ENCODE measurements at places on chromosomes 3 and 15.

GRCh38 chr3:152151216-152151876 is 117.4 kb upstream of the MBNL1 start:
- no peak for DNase-seq

DNA sequence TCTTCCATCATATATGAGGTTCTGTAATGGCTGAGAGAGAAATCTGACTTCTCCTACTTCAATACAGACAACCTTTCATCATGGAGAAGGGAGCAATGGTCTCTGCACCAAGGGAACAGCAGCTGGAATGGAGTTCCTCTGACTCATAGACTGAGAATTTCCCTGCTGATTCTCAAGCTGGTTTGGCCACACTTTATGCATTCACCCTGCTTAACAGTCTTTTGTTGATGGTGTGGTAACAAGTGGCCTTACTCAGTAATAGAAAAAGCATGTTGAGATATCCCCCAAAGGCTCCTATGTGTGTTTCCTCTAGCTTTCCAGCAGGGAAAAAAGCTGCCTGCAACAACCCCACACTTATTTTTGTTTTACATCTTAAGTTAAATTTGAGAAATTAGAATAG is 138.1 kb downstream of the GREM1 start:
- no peak for DNase-seq

DNA sequence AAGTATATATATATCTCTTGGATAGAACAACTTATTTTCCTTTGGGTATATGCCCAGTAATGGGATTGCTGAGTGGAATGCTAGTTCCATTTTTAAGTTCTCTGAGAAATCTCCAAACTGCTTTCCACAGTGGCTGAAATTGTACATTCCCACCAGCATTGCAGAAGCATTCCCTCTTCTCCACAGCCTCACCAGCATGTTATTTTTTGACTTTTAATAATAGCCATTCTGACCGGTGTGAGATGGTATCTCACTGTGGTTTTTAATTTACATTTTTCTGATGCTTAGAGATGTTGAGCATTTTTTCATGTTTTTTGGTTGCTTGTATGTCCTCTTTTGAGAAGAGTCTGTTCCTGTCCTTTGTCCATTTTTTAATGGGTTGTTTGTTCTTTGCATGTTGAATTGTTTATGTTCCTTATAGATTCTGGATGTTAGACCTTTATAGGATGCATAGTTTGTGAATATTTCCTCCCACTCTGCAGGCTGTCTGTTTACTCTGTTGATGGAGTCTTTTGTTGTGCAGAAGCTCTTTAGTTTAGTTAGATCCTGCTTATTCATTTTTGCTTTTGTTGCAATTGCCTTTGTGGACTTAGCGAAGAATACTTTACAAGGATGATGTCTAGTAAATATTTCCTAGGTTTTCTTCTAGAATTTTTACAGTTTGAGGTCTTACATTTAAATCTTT is 82.7 kb upstream of the NR2F2 start:
- DNase-seq = no peak

GRCh38 chr15:27842526-27842925 is 256.6 kb downstream of the OCA2 start:
- no peak for DNase-seq

- no peak for DNase-seq
Measured at GRCh38 chr3:192870822-192871221, 46.8 kb downstream of the MB21D2 start.

DNA sequence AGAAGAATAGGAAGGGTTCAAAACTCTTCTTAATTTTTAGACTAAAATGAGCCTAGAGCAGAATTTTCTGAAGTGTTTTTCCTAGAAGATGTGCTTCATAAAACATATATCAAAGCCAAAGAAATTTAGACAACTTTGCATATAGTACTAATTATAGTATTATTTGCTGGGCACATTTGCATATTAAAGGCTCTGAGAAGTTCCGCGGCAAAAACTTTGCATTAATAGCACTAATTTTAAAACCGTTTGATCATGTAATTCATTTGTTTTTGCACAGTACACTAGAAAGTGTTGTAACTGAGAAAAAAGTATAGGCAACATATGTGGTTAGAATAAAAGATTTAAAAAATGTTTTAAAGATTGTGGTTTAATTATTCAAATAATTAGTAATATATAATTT is 412.0 kb upstream of the NR2F2 start:
- no peak for DNase-seq

- DNase-seq = no peak
Measured at GRCh38 chr3:197249542-197249941, 48.9 kb downstream of the DLG1 start.

DNA sequence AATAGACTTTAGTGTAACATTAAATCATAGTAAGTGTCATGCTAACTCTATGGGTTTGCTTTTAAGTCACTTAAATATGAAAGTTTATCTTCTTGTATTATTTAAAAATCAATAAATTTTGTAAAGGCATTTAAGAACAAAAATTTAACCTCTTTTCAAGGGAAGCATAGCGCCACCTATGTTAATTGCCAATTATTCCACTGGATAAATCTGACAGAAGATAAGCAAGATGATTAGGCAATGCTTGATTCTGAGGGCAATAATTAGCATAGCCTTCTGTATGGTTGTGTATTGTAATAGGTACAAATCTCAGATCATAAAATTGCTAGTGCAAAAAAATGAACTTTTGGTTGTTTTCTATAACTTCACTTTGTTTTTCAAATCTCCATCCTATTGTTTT is 560.1 kb downstream of the GRM7 start:
- DNase-seq = no peak

DNA sequence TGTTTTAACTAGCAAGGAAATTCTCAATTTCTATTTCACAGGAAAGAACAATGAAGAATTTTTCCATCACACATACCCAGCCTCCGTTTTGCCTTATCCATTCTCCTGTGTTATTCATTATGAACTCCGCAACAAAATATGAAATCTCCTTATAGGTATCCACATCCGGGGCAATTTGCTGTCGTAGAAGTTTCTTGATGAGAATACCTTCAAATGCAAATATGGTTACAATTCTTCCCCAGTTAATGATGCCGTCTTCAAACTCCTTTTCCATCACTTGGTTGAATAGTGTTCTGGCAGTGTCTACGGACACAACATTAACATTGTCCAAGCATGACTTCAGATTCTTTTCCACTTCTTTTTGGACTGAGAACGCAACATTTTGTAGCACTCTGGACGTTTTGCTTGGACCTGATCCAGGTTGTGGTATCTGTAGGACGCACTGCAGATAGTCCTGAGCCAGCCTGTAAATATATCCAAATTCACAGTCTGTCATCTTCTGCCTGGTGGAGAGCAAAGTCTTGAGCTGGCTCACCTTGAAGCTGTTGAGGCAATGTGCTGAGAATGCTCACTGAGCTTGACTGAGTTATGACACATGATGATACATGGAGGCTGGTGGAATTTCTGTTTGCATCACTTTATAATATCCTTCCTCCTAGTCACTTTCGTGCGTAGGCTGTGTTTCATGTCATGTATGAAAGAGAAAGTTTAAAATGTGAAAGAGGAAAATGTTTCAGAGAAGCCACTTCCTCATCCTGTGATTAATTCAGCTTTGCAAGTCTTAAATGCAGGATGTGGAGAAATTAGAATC is at the start of gene BCL2A1:
TSS of gene BCL2A1 (minus strand) at position 573 of the 811 bp plus-strand sequence. CDS start at position 496, 77 bp downstream.
- DNase-seq = peak; percentile 56

GRCh38 chr15:97947465-97948260 is 12.8 kb upstream of the ARRDC4 start:
- DNase-seq = no peak

DNA sequence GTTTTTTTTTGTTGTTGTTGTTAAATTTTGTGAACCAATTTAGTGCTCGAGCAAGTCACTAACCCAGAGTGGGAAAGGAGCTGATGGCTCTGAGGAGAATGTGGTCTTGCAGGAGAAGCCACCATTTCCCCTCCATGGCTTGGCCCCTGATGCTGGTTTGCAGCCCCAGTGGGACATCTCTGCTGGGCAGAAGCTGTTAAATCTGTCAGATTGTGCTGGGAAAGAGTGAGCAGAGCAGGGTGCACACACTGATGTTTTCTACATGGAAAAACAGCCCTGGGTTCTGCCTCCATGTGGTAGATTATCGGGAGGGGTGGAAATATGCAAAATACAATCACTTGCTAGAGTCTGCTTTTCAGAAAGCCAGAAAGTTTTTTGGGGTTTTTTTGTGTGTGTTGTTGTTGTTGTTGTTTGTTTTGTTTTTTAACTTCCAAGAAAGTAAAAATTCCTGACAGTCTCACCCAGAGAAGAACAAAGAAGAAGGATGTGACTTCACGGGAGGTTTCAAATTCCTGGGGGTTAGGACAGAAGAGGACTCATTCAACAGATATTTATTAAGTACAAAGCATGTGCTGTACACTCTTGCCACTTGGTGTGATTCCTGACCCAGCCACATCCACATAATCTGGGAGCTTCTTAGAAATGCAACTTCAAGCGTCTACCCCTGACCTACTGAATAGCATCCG is 133.7 kb downstream of the FOXB1 start:
- DNase-seq = no peak

GRCh38 chr15:60999771-61000170 is 229.3 kb downstream of the RORA start:
- DNase-seq = no peak

GRCh38 chr15:39074341-39074985 is 506.4 kb upstream of the THBS1 start:
- DNase-seq = no peak

DNA sequence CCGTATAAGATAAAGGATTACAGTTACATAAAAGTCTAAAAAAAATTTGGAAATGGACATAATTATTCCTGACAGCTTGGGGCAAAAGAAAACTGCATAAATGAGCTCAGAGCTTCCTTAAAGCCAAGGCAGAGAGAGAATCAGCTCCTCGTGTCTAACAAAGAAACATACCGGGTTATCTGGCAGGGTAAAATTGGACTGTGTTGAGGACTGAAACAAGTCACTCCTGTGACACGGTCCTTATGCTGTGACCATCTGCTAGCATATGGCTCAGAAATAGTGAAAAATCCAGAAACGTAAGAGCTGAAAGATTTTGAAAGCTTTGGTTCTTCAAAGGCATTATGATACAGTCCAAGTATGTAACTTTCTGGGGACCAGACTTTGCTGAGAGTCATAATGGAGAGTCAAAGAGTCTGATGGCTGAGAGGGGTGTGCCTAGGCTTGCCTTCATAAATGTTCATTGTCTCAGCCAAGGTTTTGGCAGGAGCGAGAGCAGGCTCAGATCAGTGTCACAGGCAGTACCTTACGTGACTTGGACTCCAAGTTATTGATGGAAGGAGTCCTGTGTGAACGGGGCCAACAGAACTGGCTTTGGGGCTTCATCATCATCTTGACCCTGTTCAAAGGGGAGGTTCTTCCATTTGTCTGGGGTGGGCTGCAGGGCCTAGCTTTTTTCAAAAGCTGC is 12.5 kb downstream of the MAP6D1 start:
- DNase-seq = no peak

DNA sequence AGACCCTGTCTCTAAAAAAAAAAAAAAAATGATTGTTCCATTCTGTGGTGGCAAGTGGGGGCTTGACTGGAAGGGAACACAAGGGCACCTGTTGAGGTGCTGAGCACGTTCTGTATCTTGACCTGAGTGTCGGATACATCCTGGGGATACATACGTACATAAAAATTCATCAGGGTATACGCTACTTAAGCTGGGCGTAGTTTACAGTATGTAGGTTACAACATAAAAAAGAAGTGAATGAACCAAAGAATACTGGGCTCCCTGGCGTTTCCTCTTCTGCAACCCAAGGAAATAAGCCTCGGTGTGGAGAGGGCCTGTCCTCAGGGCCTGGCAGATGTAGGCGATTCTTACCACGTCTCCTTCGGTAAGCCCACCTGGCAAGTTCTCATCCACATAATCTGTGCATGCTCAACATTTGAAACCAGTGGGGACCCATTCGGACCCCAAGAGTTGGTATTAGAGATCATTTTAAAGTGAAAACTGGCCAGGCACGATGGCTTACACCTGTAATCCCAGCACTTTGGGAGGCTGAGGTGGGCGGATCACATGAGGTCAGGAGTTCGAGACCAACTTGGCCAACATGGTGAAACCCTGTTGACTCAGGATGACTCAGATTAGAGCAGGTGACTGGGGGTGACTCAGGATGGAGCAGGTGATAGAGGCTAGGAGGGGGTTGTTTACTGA is 5.1 kb upstream of the MUC20 start:
- DNase-seq = no peak

DNA sequence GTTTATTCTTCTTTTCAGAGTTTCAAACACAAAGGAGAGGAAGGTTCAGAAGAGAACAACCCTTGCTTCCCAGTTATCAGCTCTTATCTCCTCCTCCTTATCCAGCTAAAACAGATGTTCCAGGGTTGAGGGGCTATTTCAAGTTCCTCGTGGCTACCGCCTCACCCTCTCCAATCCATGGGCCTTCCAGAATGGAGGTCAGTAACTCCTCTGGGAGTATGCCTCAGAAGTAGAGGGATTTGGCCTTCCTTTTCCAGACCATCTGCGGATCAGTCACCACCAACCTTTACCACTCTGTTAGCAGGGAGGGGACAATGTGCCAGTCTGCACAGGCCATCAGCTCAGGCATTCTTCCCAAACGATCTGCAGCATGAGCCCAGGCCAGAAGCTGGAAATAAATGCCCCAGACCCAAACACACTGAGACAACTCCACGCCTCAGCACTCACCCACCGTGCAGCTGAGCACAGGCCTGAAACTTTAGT is 14.8 kb downstream of the HTR3C start:
- no peak for DNase-seq

GRCh38 chr3:57582474-57583168 is 14.5 kb downstream of the ARF4 start:
- no peak for DNase-seq

DNA sequence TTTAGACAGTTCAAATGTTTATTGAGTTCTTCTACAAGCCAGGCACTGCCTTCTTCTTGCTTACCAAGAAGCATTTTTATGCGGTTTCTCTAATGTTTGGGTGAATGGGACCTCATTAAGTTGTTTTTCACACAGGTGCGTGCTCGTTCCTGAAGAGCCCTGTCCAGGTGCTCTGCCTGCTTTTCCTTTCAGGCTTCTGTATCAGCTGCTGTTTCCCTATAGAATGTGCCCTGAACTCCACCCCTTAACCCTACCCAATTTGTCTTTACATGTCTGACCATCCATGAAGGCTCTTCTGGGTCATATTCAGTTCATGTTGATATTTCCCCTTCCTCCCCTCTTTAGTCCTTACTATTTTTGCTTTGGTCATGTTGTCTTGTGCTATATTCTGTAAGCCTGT is 22.4 kb upstream of the GOLGA6L10 start:
- no peak for DNase-seq

DNA sequence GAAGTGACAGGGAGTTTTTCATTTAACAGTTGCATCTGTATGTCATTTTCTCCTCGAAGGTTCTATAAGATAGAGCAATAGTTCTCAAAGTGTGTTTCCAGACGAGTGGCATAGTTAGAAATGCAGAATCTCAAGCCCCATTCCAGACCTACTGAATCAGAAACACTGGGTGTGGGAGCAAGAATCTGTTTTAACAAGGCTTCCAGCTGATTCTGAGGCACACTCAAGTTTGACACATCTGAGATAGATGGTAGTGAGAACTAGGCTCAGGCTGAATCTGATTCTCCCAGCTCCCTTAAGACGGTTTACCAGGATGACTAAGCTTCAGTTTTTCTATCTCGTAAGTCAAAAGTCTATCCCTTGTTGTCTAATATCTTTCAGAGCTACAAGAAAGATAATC is 159.8 kb upstream of the NUDT16 start:
- DNase-seq = no peak

All from activated T-cell treated with anti-CD3 and anti-CD28 coated beads, Interleukin-2, amount 50 U/mL, for 1 hour (primary cell).